ENCODE measurements at places on chromosomes 12 and 14.

DNA sequence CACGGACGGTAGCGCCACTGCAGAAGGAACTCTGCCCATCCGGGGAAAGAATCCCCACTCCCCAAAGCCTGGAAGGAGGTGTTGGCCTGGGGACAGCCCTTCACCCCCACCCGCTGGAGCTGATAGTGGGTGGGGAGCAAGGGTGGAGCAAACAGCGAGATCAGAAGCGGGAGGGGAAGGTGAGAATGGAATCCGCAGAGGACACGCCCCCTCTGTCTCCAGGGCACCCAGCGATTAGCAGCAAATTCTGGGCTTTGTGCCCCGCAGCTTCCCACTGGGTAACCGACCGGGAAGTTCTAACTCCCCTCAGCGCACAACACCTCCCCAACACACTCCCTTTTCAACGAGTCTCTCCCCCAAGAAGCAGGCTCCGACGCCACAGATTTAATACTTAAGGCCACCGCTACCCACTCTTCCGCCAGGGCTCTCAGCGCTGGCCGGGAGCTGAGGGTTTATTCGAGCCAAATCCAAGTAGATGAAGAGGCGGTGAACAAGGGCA, 1.4 kb downstream of the SLC25A29 start:
- DNase-seq: no peak

DNA sequence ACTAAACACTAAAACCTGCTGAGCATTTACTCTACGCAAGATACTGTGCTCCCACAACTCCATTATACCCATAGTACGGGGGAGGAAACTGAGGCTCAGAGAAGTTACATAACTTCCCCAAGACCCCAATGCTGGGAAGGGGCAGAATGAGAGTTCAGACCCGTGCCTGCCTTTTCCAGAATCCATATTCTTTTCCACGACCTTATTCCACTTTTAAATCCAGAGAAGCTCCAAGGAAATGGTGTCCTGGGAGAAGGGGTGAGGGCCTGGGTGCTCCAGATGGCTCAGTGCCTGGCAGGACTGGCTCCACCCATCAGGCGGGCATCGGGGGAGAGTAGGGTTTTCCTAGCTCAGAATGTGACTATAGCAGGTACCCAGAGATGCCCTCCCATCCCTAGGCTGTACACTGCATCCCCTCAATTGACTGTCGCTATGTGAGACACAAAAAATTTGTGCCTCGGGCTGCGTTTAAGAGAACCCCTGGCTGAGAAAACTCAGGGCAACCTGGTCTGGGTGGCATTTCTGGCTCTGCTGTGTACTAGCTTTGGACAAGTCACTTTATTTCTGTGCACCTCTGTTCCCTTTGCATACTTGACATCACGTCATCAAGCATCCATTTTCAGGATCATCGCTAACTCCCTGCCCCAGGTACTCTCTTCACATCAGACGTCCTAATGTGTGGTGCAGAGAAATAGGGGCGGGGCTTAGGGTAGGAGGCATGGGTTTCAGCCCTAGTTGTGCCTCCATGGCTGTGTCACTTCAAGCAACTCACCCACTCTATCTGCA, 11.6 kb upstream of the IQSEC3 start:
- no peak for DNase-seq

GRCh38 chr14:89565607-89566006, 148.6 kb upstream of the FOXN3 start:
- DNase-seq: no peak

- no peak for DNase-seq
Measured at GRCh38 chr14:104547310-104547997, 32.1 kb upstream of the C14orf180 start.

- DNase-seq: no peak
Measured at GRCh38 chr14:68495101-68496039, 297.5 kb downstream of the ZFP36L1 start.

DNA sequence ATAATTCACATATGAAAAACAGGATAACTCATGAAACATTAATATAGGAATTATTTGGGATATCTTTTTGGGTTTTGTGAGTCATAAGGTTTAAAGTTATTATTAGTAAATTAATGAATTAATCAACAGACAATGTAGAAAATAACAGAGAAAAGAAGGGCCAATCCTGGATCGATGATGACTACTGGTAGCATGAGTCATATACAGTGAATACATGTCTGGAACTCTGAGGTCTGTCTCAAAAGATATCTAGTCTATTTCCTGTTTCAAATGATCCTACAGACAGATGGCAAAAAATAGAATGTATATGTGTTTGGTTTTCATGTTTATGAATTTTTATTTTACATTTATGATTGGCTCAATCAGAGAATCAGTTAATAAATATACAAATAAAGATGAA, 86.4 kb upstream of the RTL1 start:
- DNase-seq: no peak

DNA sequence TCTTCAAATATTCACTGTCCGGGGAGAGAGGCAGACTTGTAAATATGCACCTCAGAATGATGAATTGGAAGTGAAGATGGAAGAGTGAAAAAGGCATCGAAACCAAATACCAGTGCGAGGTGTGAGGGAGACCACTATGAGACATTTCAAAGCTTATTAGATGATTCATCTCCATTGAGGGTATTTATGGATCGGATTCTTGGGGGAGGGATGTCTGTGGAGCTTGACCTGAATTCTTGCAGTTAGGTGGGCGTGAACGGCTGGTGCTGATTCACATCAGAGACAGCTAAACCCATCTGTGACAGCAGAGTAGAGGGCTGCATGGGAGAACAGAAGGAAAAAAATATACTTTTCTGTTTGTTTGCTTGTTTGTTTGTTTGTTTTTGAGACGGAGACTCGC, 677.2 kb downstream of the AACS start:
- no peak for DNase-seq

DNA sequence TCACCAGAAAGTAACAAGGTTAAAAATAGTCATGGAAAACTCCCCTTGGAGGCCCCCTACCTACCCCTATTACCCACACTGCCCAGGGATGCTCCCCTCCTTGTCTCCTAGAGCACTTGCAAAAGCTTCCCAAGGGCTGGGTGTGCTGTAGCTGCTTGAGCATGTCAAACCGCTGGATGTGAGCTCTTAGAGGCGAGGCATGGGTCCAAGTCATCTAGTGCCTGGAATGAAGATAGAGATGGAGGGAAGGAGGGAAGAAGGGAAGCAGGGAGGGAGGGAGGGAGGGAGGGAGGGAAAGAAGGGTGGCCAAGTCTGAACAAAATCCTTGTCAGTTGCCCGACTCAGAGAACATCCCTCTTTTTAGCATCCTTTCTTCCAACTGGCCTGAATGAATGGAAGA, 43.1 kb downstream of the LTBP2 start:
- DNase-seq: peak; percentile 9

DNA sequence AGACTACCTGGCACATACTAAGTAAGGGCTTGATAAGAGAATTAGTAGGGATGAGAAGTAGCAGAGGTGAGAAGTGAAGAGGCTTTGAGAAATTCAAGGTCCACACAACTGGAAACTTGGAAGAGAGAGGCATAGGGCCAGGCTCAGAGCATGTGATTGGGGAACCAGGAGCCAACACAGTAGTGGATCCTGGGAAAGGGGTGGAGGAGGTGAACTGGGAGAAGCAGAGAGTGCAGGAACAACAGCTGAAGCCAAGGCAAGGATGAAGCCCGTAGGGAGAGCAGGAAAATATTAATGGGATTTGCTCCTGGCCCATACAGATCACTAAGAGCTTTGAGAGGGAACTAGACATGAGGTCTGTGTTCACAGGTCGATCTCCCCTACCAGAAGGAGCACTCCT, 1.4 kb upstream of the ITGB7 start:
- no peak for DNase-seq

DNA sequence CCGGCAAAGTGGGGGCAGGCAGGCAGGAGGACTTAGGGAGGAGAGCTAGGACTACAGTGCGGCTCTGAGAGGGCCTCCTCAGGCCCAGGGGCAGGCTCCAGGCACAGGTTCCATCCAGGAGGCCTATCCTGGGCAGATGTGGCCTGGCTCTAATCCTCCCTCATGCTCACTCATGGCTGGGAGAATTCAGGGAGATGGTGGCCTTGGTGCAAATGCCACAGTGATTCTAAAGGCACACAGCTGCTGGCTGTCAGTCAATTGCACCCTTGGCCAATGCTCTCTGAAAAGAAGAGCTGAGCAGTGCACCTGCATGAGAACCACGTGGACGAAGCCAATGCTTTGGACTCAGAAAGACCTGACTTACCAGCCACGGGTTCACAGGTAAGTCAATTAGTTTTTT, 89.6 kb downstream of the C12orf75 start:
- DNase-seq: no peak

GRCh38 chr12:131825146-131825892, 2.9 kb upstream of the MMP17 start:
- DNase-seq: no peak

Data from hypothalamus (tissue), 51 donors.